ENCODE measurements at places on chromosomes 7 and 10.

DNA sequence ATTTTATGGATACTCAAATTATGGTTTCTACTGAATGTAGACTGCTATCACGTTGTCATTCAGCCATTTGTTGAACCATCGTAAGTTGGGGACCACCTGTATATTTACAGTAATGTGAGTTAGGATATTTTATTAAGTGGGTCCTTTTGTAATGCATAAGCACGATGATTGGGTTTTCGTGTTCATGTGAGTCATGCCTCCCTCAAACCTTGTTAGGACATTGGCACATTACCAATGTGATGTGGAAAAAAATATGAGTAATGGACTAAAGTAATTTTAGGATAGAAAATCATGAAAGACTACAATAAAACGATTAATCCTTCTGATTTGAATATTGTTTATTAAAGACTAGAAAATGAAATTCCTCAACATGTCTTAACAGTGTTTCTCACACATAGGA, 8.7 kb downstream of the SMC3 start:
- DNase-seq, result peak; percentile 72

GRCh38 chr7:83579740-83580139, 69.2 kb downstream of the SEMA3E start:
- DNase-seq, result peak; percentile 8

- no peak for DNase-seq
These were observed 213.2 kb upstream of the CTBP2 start for GRCh38 chr10:125373546-125373945.

GRCh38 chr7:48376263-48376662, 205.0 kb downstream of the ABCA13 start:
- DNase-seq, result no peak

GRCh38 chr10:22333167-22333974, 11.9 kb upstream of the SPAG6 start:
- no peak for DNase-seq

DNA sequence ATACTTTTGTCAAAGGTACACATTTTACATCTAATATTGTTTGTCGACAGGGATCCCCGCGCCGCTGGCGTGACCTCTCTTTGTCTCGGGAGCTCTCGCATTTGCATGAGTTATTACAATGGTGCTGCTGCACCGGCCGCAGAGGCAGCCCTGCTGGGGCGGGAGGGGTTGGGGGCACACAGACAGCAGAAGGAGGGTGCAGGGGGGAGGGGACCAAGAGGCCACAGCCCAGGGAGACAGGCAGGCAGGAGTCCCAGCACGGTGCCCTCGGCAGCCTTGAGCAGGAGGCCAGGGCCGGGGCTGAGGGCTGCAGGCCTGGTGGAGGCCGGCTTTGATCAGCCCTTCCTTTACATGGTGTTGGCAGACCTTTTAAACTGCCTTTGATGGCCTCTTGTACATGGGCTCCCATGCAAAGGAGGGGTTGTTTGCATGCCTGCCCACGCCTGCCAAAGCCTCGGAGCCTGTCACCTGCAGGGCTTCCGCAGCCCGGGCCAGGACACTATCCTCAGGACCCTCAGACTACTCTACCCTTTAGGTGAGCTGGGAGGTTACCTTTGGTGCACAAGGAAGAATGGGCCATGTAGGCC, 95.5 kb downstream of the EBF3 start:
- DNase-seq, result no peak

DNA sequence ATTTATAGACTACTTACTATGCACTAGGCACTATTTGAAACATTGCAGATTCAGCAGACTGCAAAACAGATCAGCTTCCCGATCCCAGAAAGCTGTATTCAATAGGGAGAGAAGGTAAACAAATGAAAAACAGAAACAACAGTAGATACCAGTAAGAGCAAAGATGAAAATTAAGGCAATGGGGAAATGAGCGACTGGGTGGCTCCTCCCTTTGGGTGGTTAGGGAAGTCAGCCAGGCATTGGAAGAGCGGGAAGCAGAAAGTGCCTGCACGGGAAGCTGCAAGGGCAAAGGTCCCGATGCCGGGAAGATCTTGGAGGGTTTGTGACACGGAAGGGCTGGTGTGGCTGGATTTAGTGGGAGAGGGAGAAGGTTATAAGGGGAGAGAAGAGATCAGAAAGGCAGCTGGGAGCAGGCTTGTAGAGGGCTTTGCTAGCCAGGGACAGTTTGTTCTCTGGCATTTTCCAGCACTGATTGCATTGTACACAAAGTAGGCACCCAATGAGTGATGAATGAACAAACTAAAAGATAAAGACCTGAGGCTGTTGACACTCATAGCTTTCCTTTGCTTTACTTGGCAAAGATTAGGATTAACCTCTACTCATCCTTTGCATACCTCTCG, 67.8 kb downstream of the NAMPT start:
- peak; percentile 21 for DNase-seq

GRCh38 chr10:58220769-58221451, 46.8 kb downstream of the IPMK start:
- DNase-seq, result peak; percentile 81

GRCh38 chr7:99305473-99306260, 20.0 kb upstream of the ARPC1A start:
- no peak for DNase-seq

GRCh38 chr10:69391158-69391557, 25.6 kb downstream of the TACR2 start:
- DNase-seq, result no peak

DNA sequence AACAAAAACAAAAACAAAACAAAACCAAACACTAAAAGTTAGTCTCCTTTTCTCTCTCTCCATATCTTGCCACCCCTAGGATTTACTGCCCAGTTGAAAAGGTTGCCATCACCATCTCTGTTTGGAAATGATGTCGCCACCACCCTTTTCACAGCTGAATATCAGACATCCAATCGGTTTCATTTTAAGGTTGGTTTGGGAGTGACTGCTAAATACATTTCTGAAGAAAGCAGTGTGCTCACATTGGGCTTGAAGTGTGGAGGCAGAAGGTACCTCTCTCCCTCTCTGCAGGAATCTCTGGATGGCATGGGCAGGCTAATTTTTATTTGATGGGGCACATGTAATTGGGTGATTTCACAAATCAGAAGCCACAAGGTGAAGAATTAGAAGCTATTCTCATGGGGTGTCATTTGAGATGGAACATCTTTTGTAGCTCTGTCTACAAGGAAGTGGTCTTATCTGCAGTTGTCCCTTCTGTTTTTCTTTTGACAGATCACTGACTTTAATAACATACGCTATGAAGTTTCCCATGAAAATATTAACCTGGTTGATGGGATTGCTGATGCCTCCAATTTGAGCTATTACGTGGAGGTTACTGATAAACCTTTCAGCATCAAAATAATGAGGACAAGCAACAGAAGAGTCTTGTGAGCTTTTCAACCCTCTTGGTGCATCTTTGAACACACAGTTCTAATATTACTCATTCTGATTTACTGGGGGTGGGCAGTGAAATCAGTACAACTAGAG, 20.1 kb downstream of the MGAM2 start:
- no peak for DNase-seq

DNA sequence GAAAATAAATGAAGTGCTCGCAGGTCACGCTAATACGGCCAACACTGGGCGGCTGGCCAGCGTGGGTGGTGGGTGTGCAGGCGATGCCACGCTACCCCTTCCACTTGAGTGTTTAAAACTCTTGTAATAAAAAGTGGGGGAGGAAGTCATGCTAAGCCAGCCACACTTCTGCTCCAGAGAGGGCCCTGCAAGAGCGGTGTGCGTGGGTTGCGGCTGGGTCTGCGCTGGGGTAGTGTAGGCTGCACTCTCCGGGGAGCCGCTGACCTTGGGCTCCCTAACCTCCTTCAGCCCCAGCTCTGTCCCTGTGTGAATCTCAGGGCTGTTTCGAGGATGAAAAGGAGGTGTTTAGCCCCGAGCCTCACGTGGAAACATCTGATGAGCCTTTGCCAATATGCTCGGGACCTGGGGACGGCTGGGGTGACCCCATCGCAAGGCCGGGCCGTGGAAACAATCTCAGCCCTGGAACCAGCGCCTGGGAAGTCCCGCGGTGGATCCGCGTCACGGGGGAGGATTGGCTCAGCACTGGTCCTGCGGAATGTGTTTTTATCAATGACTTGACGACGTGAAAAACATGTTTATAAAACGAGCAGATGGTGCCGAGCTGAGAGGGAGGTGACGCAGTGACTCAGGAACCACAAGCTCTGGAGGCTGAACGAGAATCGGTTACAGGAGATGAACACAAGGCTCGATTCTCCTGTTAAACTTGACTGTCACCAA, 278.5 kb downstream of the DNAJB6 start:
- DNase-seq, result no peak

GRCh38 chr10:13669901-13670300, 83.1 kb downstream of the PRPF18 start:
- no peak for DNase-seq

DNA sequence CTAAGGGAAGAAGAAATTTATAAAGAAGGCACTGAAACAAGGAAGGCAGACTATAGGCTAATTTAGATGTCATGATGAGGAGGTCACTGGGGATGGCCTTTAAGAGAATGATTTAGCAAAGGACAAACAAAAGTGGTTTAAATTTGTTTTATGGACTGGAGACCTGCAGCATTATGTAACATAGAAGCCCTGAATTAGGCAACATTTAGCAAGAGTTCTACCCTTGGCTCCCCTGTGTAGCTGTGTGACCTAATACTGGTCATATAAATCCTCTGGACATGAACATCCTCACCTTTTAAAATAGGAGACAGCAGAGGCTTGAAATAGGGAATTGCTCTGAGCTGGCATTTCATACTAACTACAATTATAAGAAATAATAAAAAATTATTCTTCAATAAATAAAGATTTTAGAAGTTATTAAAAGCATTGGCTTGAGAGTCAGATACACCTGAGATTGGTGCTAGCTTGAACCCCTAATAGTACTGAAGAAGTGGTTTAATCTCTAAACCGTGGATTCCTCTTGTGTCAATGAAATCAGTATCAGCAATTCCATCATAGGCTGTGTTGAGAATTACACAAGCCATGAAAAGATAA, 48.9 kb downstream of the RNLS start:
- no peak for DNase-seq

- peak; percentile 10 for DNase-seq
These were observed 48.5 kb upstream of the MKX start for GRCh38 chr10:27794157-27794556.

- peak; percentile 30 for DNase-seq
These were observed 630.0 kb upstream of the FOXK1 start for GRCh38 chr7:4052130-4052529.

GRCh38 chr10:68239069-68239468, 7.2 kb upstream of the ATOH7 start:
- no peak for DNase-seq

GRCh38 chr10:75818552-75818951, 387.1 kb downstream of the LRMDA start:
- no peak for DNase-seq

- no peak for DNase-seq
These were observed 14.4 kb upstream of the ITGB1 start for GRCh38 chr10:32972460-32972859.

- DNase-seq, result no peak
These were observed 15.2 kb upstream of the FGFR2 start for GRCh38 chr10:121613456-121613855.

- DNase-seq, result peak; percentile 71
These were observed 36.4 kb downstream of the GDI2 start for GRCh38 chr10:5776881-5777197.

DNA sequence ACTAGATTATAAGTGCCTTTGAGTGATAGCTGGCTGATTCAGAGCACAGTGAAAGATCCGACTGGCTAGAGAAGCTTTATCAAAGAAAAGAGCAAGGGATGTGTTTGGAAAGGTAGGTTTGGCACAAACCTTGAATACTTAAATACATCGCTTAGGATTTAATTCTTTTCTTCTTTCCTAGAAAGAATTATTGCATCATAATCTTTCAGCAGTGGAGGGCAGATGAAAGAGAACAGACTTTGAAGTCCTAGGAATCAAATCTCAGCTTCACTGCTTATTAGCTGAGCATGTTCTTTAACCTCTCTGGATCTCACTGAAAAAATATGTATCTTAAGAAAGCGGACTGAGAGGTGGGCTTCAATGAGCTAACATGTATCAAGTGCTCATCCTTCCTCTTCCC, 122.8 kb downstream of the ZNF365 start:
- DNase-seq, result no peak

DNA sequence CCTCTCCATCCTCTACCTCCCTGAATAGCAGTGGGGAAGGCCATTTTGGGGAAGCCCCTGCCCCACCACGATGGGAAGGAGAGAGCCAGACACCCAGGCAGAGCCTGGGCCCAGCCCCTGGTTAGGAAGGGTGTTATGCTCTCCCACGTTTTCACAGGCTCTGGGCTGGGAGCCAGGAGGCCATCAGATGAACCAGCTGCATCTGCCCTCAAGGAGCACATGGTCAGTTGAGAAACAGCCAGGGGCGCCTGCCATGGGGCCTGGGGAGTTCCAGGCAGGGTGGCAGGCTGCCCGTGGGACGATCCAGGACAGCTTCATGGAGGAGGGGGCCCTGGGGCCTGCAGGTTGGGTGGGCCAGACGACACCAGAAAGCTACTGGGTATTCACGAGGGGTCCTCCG, 47.5 kb downstream of the CAMK2B start:
- DNase-seq, result no peak

- no peak for DNase-seq
These were observed 23.2 kb downstream of the TSPAN12 start for GRCh38 chr7:120834726-120835125.

GRCh38 chr7:151774951-151775350, 102.0 kb downstream of the PRKAG2 start:
- DNase-seq, result no peak

- DNase-seq, result no peak
These were observed 55.7 kb downstream of the IKZF1 start for GRCh38 chr7:50359995-50360925.

- no peak for DNase-seq
These were observed 101.8 kb upstream of the DOCK1 start for GRCh38 chr10:126803394-126803793.

DNA sequence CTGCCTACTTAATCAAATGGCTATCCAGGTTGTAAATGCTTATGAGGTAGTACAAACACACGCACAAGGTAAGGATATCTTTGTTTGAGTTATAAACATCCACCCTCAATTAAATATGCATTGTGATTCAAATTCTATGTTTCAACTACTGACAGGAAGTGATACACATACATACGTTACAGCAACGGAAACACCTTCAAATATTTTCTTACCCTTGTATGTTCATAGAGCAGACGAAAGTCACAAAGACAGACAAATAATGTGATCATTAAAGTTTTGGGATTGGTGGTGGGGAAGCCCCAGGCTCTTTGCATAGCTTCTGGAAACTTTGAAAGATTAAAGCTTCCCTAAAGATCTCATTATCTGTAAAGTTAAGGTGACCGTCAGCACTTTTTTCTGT, 521.0 kb downstream of the PARD3 start:
- DNase-seq, result no peak

DNA sequence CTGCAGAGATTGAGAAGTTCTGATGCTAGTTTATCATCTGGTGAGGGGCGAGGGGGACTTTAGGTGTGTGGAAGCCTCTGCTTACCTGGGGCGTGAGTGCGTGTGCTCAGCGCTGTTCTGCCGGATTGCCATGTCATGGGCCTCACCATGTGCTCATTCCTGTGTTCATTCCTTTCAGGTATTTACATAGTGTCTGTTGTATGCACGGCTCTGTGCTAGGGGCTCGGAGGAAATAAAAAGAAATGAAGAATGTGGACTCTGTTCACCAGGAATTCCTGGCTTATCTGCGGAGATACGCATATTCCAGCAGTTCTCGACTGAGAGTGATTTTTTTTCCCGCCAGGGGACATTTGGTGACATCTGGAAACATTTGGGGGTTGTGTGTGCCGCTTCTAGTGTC, 152.0 kb downstream of the CAMK1D start:
- DNase-seq, result no peak

- no peak for DNase-seq
These were observed 484.5 kb downstream of the MAGI2 start for GRCh38 chr7:78968951-78969350.

- no peak for DNase-seq
These were observed 64.4 kb upstream of the NME8 start for GRCh38 chr7:37784015-37784414.
